Urothelium cell line (cell line): ENCODE measurements at places on chromosomes 4 and X.
A peak's percentile ranks its signal among the peaks of the same experiment; 100 is the strongest.

- no peak for DNase-seq
Measured at GRCh38 chrX:140091125-140091886, 126.0 kb upstream of the CXorf66 start.

- DNase-seq, result no peak
Measured at GRCh38 chr4:179634862-179635261, 2192.6 kb upstream of the AGA start.

- DNase-seq, result no peak
Measured at GRCh38 chrX:123188081-123188480, 4.0 kb downstream of the GRIA3 start.

- no peak for DNase-seq
Measured at GRCh38 chrX:14038375-14039085, 8.8 kb upstream of the GEMIN8 start.

DNA sequence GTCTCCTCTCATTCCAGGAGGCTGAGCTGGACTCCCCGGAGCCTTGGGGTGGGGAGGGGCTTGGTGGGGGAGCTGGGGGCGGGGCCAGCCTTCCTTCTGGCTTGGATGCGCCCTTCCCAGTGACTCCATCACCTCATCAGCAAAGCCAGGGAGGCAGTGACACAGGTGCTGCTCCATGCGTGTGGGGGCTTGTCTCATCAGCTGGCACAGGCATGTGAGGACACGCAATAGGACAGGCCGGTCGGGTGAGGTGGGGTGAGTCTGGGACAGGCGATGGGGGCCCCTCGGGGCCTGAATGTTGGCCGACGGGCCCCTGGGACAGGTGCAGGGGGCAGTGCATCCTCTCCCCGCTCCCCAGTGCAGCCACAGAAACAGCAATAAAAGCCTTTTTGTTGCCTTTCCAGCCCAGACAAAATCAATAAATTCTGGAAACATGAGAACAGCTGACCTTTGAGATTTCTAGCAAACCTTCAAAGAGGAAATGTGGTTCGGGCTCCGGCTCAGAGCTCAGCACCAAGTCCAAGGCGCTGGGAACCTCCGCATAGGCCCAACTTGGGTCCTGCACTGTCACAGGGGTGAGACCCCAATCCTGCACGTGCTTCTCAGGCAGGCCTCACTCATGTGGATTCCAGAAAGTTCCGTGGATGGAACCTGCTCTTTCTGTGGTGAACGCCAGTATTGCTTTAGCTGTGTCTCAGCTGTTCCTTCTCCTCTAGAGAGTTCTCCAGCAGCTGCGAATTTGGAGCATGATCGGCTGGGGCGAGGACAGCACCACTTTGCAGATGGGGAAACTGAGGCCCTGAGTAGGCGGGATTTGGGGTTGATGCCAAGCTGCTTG, 18.5 kb downstream of the ADRA2C start:
- DNase-seq, result no peak

- DNase-seq, result no peak
Measured at GRCh38 chr4:3266076-3266475, 17.1 kb downstream of the MSANTD1 start.

GRCh38 chr4:8723222-8723980, 130.8 kb downstream of the CPZ start:
- no peak for DNase-seq

DNA sequence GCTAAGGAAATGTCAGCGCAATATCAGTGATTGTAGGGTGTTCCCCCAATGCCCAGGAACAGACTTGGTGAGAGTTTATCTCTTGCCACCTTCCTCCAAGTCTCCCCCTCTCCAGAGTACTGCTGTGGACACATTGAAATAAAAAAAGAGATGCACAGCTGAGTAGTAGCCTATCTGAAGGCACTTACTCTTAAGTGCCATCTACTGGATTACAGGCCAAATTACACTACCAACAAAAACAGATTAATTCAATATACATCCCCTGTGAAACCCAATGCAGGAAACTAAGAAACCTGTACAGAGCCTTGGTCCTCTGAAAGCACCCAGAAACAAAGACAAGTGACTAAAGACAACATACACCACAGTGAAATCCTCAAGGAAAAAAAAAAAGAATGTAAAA, 460.3 kb downstream of the ZIC3 start:
- DNase-seq, result peak; percentile 4

GRCh38 chrX:136147315-136147901, at the start of gene FHL1:
FHL1 (plus strand) TSS chrX:136147533.
- peak; percentile 45 for DNase-seq

DNA sequence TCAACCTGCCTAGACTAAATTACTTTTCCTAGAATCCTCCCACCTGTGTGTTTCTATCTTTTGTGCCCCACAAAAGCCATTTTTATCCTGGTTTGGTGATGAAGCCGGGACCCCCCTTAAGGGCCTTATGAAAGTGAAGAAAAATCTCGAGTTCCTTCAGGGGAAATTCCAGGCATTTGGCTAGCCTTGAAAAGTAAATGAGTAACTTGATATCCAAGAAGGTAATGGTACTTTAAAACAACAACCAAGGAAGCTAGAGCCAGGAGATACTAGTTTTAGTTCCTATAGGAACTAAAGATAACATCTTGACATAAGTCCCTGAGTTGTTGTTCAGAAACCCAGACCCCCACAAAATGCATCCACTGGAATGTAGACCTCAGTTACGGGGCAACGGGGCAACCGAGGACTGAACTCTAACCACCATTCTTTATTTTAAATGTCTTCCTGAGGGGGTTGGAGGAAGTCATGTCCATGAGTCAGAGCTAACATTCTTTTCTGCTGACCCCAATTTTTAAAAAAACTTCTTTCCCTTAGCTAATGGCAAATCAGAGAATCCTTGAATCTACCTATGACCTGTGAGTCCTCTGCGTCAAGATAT, 73.9 kb downstream of the VCX3A start:
- peak; percentile 1 for DNase-seq

DNA sequence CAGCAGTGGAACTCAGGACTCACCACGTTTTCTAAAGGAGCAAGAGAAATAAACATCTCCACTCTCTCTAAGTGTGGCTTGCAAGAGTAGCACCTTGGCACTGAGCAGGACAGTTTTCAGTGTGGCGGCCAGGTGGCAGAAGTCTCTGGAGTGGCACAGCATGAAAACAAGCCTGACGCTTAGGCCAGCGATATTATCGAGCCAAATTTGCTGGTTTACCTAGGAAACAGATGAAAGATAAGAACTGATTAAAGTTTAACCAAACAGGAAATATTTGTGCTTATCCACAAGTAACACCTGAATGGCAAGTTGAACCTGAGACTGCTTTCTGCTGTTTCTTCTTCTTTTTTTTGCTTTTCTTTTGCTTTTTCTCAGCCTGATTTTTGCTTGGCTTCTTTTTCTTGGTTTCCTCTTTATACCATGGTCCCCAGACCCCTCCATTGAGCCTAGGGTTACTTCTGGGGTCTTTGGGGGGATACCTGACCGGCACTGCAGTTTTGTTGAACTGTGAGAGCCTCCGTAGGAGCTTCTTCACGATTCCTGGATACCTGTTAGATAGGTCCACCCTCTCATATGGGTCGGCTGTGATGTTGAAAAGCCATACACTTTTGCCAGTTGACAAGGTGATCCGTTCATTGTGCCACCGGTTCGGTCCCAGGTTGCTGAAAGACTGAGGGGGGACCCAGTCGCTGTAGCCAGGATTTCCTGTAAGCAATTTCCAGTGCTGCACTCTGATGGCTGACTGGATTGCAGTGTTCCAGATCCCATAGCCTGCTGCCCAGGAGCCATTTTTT, 77.3 kb downstream of the ARSJ start:
- no peak for DNase-seq

DNA sequence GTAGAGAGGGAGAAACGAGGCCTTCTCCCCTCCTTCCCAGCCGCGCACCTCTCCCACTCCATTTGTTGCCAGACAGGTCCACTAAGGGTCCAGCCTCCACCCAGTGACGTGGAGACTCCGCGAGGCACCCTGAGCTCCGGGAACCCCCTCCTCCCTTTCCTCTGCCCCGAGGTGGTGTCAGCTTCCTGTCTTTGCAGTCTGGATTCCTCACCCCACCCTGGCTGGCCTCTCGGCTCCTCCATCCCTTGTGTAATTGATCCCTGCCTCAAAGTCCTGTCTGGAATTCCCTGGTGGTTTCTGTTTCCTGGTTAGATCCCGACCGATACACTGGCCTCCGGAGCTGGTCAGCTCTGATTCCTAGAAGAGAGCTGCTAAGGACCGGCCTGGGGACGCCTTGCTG, 105.9 kb upstream of the SCOC start:
- DNase-seq, result peak; percentile 51

GRCh38 chrX:40772290-40772689, 36.9 kb upstream of the MED14 start:
- DNase-seq, result no peak

GRCh38 chrX:107985033-107985432, 2.9 kb upstream of the TEX13B start:
- DNase-seq, result no peak

GRCh38 chr4:39134683-39135306, 47.5 kb upstream of the WDR19 start:
- no peak for DNase-seq

DNA sequence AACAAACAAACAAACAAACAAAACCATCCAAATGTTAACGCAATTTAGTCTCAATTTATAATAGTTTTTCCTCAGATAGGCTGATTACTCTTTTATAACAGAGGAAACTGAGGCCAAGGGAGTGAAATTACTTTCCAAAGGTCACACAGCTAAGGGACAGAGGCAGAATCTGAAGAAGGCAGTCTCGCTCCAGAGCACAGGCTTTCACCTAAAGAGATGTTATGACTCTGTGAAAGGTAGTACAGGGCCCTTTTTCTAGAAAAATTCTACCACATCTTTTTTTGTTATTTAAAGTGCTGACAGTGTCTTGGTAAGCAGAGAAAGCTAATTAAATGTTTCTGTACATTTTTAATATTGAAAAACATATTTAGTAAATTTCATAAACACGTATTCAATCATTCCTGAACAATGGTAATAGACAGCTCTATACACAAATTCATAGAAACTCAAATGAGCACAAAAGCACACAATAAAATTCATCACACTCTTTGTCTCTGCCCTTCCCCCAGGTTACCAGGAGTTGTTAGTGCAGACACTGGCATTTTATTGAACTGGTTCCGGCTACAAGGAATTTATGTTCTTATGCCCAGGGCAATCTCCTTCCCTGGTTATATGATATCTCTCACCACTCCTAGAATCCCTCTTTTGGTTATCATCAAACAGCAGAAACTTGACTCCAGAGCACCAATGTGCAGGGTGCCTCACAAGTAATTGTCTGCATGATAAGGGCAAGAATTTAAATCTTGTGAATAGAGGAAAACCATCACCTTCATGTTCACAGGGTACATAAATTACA, 7.7 kb upstream of the APBB2 start:
- DNase-seq, result no peak

GRCh38 chrX:100695302-100695701, 36.6 kb downstream of the SYTL4 start:
- no peak for DNase-seq

- DNase-seq, result no peak
Measured at GRCh38 chr4:138255917-138256597, 13.9 kb upstream of the SLC7A11 start.

DNA sequence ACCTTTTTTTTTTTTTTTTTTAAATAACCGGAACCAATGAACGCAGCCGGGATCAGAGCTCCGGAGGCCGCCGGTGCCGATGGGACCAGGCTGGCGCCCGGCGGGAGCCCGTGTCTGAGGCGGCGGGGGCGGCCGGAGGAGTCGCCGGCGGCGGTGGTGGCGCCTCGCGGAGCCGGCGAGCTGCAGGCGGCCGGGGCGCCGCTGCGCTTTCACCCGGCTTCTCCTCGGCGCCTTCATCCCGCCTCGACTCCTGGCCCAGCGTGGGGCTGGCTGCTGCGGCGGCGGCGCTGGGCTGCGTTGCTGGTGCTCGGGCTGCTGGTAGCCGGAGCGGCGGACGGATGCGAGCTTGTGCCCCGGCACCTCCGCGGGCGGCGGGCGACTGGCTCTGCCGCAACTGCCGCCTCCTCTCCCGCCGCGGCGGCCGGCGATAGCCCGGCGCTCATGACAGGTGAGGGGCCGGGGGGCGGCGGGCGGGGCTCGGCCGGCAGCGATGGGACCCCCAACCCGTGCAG, 337 bp downstream of the STIM2 start:
- DNase-seq, result peak; percentile 12

DNA sequence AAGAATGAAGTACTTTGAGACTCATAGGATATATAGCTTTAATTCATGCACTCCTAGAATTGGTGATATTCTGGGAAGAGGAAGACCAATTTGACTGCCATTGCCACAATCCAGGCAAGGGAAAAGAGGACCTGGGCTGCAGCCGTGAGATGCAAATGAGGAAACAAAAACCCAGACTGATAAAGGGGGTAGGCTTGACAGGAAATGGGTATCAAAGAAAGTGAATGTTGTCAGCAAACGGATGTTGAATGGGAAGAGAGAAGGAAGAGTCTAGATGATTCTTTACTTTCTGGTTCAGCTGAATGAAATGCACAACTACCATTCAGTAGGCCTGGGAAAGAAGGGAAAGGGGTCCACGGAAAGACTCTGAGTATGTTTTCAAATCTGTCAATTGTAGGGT, 17.1 kb upstream of the ARHGEF6 start:
- DNase-seq, result no peak

GRCh38 chrX:155767051-155767875, 113.9 kb upstream of the VAMP7 start:
- DNase-seq, result peak; percentile 62

DNA sequence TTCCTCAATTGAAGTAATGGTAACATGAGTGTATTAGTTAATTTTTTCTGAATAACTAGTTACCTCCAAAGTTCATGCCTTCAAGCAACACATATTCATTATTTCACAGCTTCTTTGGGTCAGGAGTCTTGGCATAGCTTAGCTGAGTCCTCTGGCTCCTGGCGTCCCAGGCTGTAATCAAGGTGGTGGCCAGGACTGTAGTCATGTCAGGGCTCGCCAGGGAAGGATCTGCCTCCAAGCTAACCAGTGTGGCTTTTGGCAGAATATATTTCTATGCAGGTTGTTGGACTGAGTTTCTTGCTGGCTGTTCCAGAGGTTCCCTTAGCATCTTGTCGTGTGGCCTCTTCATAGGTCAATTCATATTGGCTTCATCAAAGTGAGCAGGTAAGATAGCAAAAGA, 10.0 kb upstream of the HS3ST1 start:
- DNase-seq, result no peak

- no peak for DNase-seq
Measured at GRCh38 chrX:2521927-2522386, 21.2 kb upstream of the DHRSX start.

DNA sequence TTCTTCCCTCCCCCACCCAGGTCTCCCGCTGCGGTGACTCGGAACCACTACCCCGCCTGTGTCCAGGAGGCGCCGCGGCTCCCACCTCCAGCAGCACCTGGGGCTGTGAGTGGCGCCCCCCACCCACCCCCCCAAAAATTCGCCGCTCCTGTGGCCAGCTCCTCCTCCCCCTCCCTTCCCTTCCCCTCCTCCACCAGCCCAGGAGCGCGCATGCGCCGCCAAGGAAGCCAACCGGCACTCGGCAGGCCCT, 278 bp downstream of the CLOCK start:
- peak; percentile 70 for DNase-seq

DNA sequence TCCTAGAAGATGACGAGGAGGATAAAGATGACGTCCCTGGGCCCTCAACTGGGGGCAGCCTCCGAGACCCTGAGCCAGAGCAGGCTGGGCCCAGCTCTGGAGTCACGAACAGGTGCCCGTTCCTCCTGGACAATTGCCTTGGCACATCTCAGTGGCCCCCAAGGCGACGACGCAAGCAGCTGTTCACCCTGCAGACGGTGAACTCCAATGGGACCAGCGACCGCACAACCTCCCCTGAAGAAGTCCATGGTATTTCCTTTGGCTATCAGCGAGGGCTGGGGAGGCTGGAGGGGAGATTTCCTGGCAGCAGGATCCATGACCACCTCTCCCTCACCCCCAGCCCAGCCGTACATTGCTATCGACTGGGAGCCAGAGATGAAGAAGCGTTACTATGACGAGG, 11.9 kb downstream of the USP11 start:
- no peak for DNase-seq
